ENCODE measurements at places on chromosomes 1 and 21.

GRCh38 chr1:64882574-64883255 lies 83.6 kb downstream of the JAK1 start:
- no peak for DNase-seq

- DNase-seq = no peak
Observed at GRCh38 chr1:185775501-185775900, 41.3 kb downstream of the HMCN1 start.

DNA sequence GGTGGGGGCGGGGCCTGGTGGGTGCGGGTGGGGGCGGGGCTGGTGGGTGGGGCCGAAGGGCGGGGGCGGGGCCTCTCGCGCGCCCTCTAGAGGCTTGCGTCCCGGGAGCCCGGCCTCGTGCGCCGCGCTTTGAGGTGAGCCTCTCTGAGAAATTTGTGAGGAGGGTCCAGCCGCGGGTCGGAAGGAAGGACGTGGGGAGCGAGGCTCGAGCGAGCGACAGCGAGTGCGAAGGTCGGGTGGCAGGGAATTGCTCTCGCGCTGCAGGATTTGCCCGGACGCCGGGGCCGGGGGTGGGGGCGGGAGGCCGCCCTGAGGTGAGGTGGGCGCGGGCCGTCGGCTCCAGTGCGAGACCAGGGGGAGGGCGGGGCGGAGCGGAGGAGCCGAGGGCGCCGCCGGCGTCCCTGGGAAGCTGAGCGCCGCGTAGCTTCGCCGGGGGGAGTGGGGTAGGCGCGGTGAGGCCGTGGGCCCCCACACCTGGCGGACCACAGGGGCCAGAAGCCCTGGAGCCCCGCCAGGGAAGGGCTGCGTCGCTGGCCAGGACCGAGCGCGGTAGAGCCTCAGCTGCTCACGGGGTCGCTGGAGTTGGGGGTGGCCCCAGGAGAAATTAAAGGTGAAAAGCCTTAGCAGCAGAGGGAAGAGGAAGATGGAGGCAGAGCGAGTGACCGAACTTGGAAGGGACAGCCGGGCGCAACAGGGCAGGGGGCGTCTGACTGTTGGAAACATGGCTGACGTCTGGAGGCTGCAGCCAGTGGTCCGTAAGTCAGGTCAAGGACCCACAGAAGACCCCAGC lies 754 bp upstream of the LSS start:
- no peak for DNase-seq

DNA sequence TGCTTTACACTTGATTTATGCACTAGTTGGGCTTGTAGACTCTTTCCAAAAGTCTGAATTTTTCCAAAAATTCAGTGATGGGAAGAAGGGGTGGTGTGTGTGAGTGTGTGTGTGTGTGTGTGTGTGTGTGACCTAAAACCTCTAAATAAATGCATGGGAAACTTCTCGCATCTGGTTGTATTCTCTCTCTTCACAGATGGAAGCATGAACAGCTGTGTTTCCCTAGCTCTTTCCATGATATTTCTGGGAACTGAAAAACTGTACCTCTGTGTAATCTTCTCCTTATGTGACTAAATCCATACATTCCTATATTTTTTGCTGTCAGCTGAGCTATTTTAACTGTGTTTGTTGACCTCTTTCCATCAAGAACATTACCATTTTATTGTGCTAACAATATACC lies 26.2 kb upstream of the CYYR1 start:
- no peak for DNase-seq

GRCh38 chr1:246455476-246455875 lies 51.6 kb downstream of the SMYD3 start:
- DNase-seq = no peak

All from omental fat pad (tissue), 4 donors.